ENCODE measurements at places on chromosomes 16 and 17. TPM values are rescaled to one million over a fixed set of nuclear protein-coding genes. Genes with fewer than 3 reads are reported as not detected.

GRCh38 chr16:49959552-49960277 lies 65.3 kb upstream of the CNEP1R1 start:
- no peak for DNase-seq

GRCh38 chr16:8943001-8943763 lies 20.5 kb downstream of the USP7 start:
- DNase-seq = no peak

DNA sequence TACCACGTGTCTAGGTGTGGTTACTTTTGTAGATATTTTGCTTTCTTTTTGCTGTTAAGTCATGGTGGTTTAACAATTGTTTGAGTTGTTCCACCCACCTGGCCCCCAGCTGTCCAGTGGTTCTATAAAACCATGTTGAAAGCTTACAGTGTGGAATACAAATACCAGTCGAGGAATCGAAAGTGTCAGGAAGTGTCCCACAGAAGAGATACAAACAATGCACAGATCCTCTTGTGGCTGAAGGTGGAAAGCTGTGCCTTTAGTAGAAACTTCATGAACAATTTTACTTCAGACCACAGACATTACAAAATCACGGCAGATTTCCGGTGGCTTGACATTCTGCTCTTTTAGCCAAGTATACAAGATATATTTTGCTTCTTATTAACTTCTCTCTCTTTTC lies 782.4 kb upstream of the SOX9 start:
- no peak for DNase-seq

GRCh38 chr17:82355770-82356427 lies 3.1 kb upstream of the TEX19 start:
- no peak for DNase-seq

DNA sequence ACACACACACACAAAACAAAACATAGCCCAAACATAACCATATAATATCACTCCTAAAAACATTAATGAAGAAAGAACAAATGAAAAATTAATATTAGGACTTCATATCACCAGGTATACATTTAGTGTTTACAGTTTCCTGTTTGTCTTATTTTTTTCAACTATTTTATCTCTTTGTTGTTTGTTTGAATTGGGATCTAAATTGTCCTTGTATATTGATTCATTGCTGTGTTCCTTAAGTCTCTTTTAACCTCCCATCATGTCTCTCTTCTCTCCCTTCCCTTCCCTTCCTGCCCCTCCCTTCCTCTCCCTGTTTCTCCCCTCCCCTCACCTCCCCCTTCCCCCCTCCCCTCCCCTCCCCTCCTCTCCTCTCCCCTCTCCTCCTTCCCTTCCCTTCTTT lies 23.8 kb upstream of the CBLN1 start:
- no peak for DNase-seq

DNA sequence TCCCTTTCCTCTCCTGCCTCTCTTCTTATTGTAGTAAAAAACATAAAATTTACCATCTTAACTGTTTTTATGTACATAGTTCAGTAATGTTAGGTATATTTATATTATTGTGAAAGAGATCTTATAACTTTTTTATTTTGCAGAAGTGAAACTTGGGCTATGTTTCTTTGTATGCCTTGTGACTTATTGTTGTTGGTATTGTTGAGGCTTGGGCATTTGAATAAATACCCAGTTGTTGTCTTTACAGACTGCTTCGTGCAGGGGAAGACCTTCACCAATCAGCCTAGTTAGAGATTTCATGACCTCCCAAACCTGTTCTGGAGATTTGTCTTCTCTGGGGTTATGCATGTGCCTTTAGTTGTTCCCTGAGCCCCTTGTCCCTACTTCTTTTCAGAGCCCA lies 31.9 kb downstream of the REXO5 start:
- no peak for DNase-seq

- DNase-seq = no peak
These were observed 27.5 kb downstream of the OR1D5 start for GRCh38 chr17:3035968-3036280.

DNA sequence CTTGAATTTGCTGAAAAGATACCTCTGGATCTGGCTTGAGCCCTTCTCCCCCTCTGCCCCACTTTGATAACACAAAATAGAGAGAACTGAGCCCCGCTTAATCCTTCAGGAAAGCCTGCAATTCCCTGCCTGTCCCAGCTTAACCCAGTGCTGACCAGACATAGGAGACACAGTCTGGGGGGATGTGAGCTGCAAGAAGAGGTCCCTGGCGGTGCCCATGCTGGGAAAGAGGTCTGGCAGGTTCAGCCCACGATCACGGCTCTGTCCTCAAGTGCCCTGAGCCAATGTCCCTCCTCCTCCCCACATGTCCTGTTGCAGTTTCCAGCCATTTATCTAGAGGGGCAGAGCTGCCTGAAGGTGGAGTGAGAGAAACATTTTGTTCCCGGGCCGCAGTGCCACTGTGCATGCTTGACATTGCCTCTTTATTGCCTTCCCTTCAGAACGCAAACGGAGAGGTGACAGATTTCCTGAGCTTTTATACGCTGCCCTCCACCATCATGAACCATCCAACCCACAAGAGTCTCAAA lies 29.0 kb downstream of the PLCD3 start:
- DNase-seq = no peak

DNA sequence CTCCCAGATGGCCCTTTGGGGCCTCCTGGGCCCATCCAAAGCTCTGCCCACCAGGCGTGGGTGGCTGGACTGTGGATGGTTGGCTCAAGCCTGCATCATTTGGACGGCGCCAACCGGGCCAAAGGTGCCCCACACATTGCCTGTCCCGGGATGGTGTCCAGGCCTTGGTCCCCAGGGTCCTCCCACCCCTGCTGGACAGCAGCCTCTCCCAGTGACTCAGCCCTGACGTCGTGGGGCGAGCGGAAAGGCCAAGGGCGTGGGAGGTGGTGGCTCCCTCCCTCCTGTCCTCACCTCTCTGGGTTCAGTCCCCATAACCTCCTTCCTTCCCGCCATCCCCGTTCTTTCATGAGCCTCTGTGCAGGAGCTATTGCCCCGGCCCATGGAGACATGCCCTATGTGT lies 42.1 kb upstream of the DLX4 start:
- no peak for DNase-seq

DNA sequence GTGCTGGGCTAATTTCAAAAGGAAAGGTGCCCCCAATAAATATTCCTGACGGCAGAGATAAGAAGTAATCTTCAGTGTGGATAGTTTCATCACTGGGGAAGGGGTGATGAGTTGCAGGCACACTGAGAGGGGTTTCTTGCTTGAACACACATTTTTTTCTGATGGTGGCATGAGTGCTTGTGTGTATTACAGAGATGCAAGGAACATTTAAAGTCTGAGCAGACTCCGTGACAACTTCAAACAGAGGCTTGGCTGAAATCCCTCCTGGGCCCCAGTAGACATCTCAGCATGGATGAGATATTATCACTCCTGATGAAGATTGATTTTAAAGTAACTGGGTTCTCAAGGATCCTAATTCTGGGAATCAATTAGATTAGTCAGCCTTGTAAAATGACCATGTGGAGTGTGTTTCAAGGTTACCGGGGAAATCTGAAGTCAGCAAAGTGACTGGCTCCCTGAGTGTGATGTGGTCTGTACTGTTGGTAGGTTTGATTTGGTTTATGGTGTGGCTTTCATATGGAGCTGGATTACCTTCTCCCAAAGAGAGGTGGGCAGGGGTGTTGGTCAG lies 435.8 kb upstream of the EEF2KMT start:
- DNase-seq = no peak

- no peak for DNase-seq
These were observed 4.5 kb upstream of the MEIOB start for GRCh38 chr16:1876468-1876867.

DNA sequence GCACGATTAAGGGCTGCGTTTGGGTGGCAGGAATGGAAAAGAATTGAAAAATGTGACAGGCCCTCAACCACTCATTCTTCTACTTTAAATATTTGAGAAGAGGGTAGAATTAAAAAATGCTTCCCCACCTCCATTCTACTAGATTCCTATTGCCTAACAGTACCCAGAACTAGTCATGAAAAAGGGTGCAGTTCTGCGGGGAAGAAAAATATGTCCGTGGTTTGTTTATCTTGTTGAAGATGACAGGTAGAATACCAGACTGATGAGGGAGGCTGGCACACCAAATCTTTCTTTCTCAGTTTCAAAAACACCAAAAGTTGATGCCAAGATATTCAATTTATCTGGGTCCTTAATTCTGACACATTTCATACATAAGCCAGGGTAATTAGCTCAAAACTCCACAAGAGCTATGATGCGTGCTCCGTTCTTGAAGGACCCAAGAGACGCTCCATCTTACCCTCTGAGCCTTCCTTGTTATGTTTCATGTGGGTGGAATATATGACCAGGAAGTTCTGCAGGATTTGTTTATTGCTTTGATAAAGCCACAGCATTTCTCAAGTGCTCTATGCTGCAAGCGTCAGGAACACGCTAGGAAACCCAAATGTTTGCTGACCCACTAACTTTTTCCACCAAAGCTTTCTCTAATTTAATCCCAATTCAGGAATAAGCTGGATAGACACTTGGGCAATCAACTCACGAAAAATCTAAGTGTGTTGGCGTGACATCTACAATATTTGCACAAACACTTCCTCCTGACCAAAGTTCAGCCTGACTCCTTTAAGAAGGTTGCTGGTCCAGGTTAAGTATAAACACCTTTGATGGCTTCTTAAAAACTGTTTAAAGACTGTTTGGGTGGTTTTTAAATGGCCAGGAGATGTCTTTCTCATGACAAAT lies 20.6 kb upstream of the GAN start:
- DNase-seq = no peak

DNA sequence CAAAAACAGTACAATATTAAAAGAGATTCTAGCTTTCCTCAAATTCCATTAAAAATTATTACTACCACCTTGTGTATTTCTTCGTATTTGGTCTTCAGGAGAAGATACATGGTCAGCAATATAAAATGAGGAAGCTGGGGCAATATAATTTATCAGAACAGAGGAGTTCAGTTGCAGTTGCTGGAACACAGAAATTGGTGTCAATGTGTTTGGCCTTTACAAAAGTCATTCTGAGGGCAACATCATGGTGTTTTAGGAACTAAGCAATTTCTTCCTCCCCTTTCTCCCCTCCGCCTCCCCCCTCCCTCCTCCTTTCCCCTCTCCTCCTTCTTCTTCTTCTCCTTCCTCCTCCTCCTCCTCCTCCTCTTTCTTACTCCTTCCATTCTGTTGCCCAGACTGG lies 102.1 kb downstream of the YPEL2 start:
- no peak for DNase-seq

- no peak for DNase-seq
These were observed 11.2 kb upstream of the KCNJ2 start for GRCh38 chr17:70158180-70158579.

- DNase-seq = no peak
These were observed 96.6 kb downstream of the METRNL start for GRCh38 chr17:83175822-83176622.

DNA sequence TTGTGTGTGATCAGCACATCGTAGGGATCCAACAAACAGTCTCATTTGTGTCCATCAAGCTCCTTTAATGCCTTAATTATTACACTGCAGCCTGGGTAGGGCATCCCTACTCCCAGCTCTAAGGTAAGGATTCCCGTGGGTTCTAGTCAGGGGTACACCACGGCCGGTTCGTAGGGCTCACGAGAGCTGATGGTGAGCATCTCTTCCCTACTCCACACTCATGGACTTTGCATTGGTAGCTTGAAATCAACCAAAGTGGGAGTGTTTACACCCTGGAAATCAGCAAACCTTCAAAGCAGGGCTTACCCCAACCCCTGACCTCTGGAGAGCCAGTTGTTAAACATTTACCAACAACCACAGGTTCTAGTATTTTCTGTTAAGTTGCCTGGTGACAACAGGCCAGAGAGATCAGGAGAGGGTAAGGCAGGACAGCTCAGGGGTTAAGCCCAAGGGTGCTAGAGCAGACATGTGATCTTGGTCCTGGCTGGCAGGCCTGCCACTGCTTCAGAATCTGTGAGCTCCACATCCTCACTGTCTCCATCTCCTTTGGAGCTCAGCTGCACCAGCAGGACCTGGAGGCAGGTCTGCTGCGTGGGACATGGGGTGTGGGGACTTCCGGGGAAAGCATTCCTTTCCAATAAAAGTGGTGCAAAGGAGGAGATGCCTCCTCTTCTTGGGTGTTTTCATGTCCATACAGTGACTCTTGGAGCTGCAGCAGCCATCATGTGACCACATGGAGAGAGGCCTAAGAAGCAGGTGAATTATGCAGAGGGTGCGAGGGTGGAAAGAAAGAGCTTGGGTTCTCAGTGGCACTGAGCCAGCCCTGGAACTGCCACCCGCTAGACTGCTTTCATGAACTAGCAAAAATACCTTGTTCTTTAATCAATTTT lies 36.1 kb upstream of the ZCCHC14 start:
- no peak for DNase-seq

DNA sequence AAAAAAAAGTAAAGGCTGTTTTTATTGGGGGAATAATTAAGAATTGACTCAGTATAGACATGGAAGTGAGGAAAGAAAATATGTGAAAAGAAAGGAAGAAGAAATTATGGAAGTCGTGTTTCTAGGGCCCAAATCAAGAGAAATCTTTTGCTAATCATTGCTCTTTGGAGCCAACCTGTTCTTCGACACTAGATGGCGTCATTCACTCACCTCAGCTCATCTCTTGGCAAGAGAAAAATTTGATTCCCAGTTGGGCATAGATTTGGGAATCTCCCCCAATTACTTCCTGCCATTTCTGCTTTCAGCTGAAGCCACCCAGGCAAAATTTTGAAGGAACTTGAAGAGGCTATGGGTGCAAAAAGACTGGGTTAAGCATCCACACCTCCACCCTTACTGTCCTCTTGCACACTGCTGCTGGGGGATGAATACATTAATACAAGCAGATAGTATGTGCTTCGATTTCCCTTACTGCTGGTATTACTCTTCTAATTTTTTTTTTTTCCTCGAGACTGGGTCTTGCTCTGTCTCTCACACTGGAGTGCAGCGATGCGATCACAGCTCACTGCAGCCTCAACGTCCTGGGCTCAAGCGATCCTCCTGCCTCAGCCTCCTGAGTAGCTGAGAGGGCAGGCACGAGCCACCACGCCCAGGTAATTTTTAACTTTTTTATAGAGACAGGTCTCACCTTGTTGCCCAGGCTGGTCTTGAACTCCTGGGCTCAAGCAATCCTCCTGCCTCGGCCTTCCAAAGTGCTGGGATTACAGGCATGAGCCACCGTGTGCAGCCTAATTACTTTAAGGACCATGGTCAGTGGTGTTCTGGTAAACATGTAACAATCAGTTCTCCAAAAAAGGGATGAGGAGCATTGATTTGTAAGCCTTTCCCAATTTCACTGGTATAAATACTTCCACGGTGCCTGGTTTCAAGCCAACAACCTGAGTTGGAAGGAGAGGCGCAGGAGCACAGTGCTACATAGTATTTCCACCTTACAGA lies 13.5 kb downstream of the PSMD7 start:
- peak; percentile 84 for DNase-seq

GRCh38 chr16:31177136-31177535 lies 2.8 kb upstream of the FUS start:
- DNase-seq = peak; percentile 40

NPLOC4 gene
- 46.0 TPM for polyA plus RNA-seq

XAF1 gene
- 9.8 TPM for polyA plus RNA-seq

GCGR gene
- polyA plus RNA-seq = not detected

PRPF8 gene
- polyA plus RNA-seq = 290 TPM

OSGIN1 gene
- 0.92 TPM for polyA plus RNA-seq

SMIM36 gene
- 0.18 TPM for polyA plus RNA-seq

CFAP97D1 gene
- 0.16 TPM for polyA plus RNA-seq
